ENCODE measurements at places on chromosomes 13 and 19.
A peak's percentile ranks its signal among the peaks of the same experiment; 100 is the strongest.

- DNase-seq = no peak
Measured at GRCh38 chr13:92535222-92536006, 691.2 kb upstream of the GPC6 start.

GRCh38 chr19:7545300-7545699, 9.8 kb downstream of the PNPLA6 start:
- no peak for DNase-seq

DNA sequence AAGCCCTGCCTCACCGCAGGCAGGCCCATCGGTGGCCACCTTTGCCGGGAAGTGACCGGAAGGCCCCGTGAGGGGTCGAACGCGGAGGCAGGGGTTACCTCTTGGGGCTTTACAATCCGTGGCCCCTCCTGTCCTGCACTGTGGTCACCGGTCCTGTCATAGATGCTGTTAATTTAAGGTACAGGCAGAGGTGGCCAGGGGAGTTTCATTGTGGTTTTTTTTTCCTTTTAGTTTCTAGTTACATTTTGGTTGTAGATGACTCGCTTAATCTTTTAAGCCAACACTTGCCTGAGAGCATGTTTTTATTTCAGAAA, 13.1 kb downstream of the COMP start:
- DNase-seq = no peak

GRCh38 chr13:49499889-49500660, 4.3 kb downstream of the PHF11 start:
- peak; percentile 12 for DNase-seq

DNA sequence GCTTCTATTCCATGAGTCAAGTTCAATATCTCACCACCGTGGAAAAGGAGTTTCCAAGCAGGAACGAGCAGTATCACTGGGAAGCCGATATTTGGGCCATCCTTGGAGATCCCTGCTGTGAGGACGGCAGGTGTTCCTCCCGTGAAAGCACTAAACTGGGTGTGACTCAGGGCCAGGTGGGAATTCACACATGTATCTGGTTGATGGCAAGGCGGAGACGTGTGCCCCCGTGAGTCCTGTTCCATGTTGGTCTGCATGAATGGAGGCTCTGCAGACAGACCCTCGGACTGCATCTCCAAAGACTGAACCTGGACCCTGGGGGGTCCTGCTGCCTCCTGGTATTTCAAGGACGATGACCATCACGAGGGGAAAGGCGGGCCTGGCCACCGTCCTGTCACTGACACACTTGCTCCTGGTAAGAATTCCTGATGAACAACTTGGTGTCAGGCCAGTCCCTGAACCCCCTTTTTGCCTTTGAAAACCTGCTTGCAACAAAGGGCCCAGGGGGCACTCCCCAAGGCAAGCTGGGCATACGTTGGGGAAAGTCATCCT, 22.8 kb upstream of the GAS6 start:
- DNase-seq = no peak

GRCh38 chr19:7925171-7925851, 624 bp downstream of the CTXN1 start:
- peak; percentile 93 for DNase-seq

DNA sequence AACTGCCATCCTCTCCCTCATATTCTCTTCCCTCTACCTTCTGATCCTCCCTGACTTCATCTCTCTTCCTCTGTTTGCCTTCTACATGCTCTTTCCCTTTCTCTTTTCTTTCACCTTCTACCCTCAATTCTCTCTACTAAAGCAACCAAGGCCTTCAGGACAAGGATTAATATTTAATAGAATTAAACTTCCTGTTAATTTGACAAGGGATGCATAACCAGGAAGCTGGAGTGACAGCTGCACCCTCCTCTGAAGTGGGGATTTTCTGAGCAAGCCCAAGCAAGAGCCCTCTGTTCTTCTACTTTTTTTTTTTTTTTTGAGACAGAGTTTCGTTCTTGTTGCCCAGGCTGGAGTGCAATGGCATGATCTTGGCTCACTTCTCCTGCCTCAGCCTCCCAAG, 63.4 kb upstream of the MED4 start:
- DNase-seq = no peak

GRCh38 chr19:29961311-29961710, 19.3 kb downstream of the URI1 start:
- no peak for DNase-seq

GRCh38 chr19:52200044-52200443, 10.2 kb downstream of the PPP2R1A start:
- no peak for DNase-seq

DNA sequence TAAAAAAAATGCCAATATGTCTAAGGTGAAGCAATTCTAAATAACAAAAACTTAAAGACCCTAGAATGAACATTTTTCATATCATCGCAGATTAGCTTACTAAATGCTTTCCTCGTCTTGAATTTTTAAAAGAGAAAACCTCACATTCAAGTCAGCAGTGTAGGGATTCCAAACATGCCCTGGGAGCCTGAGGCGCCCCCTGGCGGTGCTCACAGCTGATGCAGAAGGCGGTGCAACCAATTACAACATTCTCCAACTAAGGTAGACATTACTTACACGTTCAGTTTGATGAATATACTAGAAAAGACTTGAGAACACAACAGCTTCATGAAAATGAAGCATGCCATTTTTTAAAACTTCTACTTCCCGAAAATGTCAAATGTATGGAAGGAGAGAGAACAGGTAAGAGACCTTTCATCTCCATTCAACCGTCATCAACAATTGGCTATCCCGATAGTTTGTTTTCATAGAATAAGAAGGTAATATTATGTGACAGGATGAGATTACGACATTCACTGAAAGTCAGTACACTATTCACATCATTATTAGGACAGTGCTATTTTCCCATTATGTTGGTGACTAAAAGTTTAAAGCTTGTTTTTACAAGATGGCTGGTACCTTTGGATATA, 304.4 kb downstream of the DCLK1 start:
- no peak for DNase-seq

DNA sequence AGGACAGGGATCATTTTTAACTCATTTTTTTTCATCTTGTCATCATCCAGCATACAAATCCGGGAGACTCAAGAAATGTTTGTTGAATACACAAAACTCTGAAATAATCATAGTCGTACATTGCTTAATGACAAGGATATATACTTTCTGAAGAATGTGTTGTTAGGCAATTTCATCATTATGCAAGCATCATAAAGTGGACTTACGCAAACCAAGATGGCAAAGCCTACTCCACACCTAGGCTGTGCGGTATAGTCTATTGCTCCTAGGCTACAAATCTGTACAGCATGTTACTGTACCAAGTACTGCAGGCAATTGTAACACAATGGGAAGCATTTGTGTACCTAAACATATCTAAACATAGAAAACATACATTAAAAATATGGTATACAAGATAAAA, 264.1 kb downstream of the TSHZ3 start:
- no peak for DNase-seq

Data from H54 (cell line).